Daoy (cell line): ENCODE measurements at places on chromosomes 1 and 21. TPM values are rescaled to one million over a fixed set of nuclear protein-coding genes. Genes with fewer than 3 reads are reported as not detected.

The RGS1 gene
- not detected in 2 replicates for total RNA-seq

The CLDN8 gene
- total RNA-seq: not detected in 2 replicates

The LMX1A gene
- not detected in 2 replicates for total RNA-seq

The KISS1 gene
- total RNA-seq: 0.86 TPM in 1 of 2 replicates, not detected in the other

The RAB42 gene
- 6.4 and 8.8 TPM in 2 replicates for total RNA-seq

The OLIG2 gene
- 1.3 and 3.1 TPM in 2 replicates for total RNA-seq

The CCT8 gene
- total RNA-seq: 487 and 555 TPM in 2 replicates

The SPRR4 gene
- total RNA-seq: not detected in 2 replicates

The CACNA1E gene
- total RNA-seq: under 0.01 TPM in 1 of 2 replicates, not detected in the other

The HIPK1 gene
- 20.0 and 22.3 TPM in 2 replicates for total RNA-seq

The CGN gene
- total RNA-seq: 3.5 and 4.1 TPM in 2 replicates

The C1orf87 gene
- total RNA-seq: not detected in 2 replicates

The LRRC8C gene
- total RNA-seq: 7.4 and 10.2 TPM in 2 replicates

The GNAT2 gene
- 0.11 and 4.8 TPM in 2 replicates for total RNA-seq

The CHIA gene
- total RNA-seq: 0.06 TPM in 1 of 2 replicates, not detected in the other

GRCh38 chr1:17101261-17101660 is 18.0 kb downstream of the PADI2 start:
- no peak for DNase-seq

- peak; percentile 85 for DNase-seq
Observed at GRCh38 chr1:118963456-118964430, 24.4 kb downstream of the TBX15 start.

GRCh38 chr1:76713535-76713934 is 153.7 kb upstream of the ST6GALNAC5 start:
- DNase-seq: no peak

- no peak for DNase-seq
Observed at GRCh38 chr1:44828003-44828651, 14.9 kb downstream of the PTCH2 start.

DNA sequence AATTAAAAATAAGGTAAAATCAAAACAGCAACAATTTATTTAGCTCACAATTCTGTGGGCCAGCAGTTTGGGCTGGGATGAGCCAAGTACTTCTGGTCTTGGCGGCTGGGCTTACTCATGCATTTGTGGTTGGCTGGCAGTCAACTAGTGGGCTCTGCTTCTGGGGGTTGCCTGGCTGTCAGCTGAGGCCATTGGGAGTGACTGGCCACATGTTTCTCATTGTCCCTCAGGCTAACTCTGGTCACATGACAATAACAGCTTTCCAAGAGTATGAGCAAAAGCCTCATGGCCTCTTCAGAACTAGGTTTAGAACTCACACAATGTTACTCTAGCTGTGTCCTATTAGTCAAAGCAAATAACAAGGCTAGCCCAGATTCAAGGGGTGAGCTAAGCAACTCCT is 15.6 kb upstream of the CHIA start:
- peak; percentile 97 for DNase-seq

DNA sequence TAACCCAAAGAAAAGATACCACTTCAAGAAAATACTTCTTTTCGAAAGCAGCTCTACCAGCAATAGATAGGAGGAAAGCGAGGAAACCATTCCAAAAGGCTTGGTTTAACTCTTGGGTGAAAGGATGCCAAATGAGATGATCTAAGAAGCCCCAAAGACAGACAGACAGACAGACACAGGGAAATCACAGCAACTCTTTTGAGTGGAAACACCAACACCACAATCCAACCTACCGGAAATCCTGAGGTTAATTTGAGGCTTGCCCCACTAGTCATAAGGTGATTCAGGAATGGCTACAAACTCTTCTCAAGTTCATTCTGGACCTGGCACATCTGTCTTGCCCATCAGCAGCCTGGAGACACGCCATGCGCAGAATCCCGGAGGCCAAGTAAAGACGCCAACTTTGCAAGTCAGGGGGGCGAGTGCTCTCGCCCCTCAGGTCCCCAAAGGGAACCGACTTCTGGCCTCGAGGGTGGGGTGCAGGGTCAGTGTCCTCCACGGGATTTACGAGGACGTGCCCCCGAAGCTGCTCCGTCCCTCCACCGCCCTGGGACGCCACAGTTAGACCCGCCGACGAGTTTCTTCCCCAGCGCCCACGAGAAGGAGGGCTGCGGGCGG is 778 bp downstream of the EVI5 start:
- peak; percentile 89 for DNase-seq

DNA sequence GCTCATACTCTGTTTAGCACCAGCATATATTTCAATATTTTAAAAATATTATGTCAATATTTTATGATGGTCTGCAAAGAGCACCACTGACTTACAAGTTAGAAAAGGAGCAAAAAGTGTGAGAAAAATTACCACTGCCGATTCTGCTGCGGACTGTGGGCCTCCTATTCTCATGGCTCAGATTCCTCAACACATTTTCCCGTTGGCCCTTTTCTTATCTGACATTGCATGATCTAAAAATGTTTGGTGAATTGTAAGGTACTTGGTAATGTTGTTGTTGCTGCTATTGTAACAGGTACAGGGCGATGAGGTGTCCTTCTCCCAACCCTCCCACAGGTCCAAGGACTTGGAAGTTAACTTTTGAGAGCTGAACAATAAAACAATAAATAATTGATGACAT is 737 bp downstream of the C1orf162 start:
- DNase-seq: no peak

GRCh38 chr1:183952101-183952500 is 85.4 kb downstream of the COLGALT2 start:
- no peak for DNase-seq

DNA sequence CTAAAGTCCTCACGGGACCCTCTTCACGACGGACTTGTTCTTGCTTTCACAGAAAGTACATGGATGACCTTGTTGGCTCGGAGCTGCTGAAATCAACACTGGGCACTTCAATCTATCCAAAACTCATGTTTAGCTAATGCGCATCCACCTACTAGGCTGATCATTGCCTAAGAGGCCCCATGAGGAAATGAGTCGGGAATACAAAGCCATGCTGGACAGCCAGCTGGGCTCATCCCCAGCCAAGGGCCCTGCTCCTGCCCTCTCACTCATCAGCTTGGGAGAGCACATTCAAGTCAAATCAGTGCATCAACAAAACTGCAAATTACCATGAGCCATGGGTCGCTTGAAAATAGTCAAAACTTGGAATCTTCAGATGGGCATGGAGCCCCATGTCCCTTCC is 14.8 kb upstream of the HEYL start:
- DNase-seq: no peak

GRCh38 chr1:179121159-179121938 is 39.5 kb downstream of the TOR3A start:
- peak; percentile 38 for DNase-seq

- DNase-seq: peak; percentile 38
Observed at GRCh38 chr1:98045211-98045766, 124.5 kb upstream of the DPYD start.

DNA sequence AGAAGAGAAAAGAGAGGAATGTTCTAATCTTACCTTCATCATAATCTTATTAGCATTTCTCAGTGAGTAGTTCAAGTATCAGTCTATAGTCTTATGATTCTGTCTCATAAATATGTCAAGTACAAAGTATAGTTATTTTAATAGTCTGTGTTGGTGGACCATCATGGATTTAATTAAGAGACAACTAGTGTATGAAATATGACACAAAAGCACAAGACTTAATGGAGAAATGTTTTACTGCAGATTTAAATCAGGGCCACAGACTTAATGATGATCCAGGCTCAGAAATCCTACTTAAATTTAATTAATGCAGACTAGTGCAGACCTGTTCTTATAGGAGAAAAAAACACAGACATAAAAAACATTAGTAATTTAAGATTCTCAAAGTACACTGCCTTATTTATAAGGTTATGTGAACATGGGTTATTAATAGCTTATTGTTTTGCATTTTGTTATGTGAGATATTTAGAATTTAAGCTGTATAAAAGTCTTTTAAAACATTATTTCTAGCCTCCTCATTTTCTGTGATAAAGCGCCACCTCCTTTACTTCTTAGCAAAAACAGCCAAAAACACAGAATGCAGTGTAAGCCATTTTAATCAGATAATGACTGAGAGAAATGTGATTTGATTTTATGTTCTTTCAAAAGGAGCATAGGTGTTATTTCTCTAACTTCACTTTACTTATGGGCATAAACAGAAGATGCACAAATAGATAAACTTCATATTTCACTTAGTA is 255.0 kb upstream of the SNX7 start:
- DNase-seq: no peak

- DNase-seq: no peak
Observed at GRCh38 chr1:182762536-182762935, 27.0 kb upstream of the NPL start.

GRCh38 chr1:101260556-101261350 is 23.9 kb downstream of the S1PR1 start:
- DNase-seq: peak; percentile 37

GRCh38 chr1:176773038-176773437 is 310.1 kb downstream of the PAPPA2 start:
- no peak for DNase-seq

DNA sequence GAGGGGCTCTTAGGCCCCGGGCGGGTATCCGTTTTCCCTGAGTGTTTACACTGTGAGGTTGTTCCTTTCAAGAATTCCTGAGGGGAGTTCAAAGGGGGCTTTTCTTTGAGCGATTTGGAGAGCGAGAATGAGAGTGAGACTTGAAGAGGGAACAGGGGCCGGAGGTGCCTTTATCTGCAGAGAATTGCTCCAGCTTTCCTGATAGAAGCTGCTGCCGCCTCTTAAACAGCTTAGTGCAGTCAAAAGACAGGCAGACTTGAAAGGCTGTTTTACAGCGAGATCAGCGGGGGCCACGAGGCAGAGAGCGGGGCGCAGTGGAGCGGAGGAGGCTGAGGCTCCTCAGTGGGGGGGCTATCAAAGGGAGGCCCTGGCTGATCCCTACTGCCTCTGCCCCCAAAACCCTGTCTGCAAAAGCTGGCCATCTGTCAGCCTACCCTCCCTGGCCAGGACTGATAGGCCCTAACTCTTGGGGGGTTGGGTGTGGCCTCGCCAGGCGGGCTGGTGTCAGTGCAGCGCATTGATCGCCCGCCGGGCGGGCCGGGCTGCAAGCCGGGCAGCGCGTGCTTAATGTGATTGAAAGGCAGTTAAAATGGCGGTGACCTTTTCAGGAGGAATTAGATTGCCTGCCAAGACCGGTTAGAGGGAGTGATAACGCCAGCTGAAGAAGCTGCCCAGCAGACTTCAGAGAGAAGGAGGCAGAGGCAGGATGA is 36.4 kb downstream of the TMEM53 start:
- no peak for DNase-seq

- no peak for DNase-seq
Observed at GRCh38 chr1:117512728-117513321, 93.0 kb upstream of the TENT5C start.

DNA sequence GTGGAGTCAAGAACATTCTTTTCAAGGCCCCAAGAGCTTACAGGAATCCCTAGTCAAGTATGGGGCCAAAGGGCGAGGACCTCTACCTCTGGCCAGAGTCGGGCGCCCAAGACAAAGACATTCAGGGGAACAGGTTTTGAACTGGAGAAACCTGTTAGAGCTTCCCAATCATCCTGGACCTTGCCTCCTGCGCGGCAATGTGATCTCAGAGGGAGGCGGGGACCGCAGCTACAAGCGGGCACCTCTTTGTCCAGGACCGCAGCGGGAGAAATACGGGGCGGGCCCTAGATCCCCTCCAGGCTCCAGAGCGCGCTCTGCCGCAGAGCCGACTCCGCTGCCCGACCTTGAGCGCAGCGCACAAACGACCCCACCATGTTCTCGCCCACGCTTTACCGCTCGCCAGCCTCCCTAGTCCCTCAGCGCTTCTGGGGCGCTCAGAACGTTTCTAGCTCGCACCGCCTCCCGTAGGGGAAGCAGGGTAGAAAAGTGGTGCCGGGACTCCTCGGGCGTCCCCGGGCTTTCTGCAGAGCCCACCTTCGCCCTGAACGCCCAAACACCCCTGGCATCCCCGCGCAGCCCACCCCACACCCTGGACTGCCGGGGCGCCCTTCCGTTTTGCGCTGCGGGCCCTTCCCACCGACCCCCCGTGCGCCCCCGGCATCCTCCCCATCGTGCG is 28.1 kb downstream of the RABIF start:
- DNase-seq: peak; percentile 67

GRCh38 chr1:234629026-234629425 is 19.0 kb upstream of the IRF2BP2 start:
- DNase-seq: no peak

- DNase-seq: no peak
Observed at GRCh38 chr1:15172405-15173259, 19.1 kb downstream of the TMEM51 start.

DNA sequence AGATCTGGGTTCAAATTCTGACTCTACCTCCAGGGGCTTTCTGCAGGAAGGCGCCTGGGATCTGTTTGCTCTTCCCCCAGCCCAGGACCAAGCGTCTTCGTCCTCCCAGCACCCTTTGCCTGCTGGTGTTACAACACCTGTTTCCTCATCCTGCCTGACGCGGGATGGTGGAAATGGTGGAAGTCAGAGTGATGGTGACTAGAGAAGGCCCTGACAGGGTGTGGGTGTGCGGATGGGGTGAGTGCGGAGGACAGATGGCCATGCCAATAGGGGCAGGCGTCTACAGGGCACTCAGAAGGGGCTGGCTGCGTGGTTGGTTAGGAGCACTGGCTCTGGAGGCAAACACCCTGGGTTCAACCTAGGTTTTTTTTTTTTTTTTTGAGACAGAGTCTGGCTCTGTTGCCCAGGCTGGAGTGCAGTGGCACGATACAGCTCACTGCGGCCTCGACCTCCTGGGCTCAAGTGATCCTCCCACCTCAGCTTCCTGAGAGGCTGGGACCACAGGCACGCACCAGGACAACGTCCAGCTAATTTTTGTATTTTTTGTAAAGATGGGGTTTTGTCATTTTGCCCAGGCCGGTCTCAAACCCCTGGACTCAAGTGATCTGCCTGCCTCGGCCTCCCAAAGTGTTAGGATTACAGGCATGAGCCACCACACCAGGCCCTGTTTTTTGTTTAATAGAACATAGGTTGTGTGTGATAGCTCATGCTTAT is 1.5 kb downstream of the THEMIS2 start:
- no peak for DNase-seq

GRCh38 chr1:235342039-235342438 is 13.7 kb downstream of the GGPS1 start:
- DNase-seq: no peak

DNA sequence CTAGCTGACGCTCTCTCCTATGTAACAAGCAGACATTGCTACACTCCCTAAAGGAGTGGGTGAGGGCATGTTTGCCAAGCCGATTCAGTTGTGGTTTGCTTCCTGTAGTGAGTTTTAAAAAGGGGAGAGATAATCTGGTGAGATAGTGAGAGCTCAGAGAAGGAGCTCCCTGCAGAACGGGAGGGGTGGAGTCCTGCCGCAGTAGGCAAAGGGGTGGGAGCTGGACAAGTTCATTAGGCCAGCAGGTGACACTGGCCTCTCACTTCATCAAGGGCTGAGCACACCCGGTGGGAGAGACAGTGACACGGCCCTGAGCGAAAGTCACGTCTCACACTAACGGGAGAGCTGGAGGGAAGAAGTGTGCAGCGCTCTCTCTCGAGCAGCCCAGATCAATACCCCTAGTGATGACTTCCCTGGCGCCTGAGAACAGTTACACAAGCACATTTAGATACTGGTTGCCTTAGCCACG is 144.0 kb upstream of the CD34 start:
- no peak for DNase-seq

- peak; percentile 69 for DNase-seq
Observed at GRCh38 chr1:110477445-110477957, 26.6 kb downstream of the PROK1 start.

- DNase-seq: no peak
Observed at GRCh38 chr1:208149776-208150514, 94.2 kb downstream of the PLXNA2 start.

GRCh38 chr1:58791106-58791505 is 7.3 kb upstream of the JUN start:
- no peak for DNase-seq

GRCh38 chr21:30988706-30989105 is 49.6 kb downstream of the KRTAP19-8 start:
- no peak for DNase-seq
